Activated naive CD8-positive, alpha-beta T cell treated with anti-CD3 and anti-CD28 coated beads, Interleukin-2, amount 50 U/mL, for 16 hours (primary cell): ENCODE measurements at places on chromosomes 2 and 18.

GRCh38 chr2:219158586-219158985, 2.0 kb downstream of the NHEJ1 start:
- no peak for DNase-seq

DNA sequence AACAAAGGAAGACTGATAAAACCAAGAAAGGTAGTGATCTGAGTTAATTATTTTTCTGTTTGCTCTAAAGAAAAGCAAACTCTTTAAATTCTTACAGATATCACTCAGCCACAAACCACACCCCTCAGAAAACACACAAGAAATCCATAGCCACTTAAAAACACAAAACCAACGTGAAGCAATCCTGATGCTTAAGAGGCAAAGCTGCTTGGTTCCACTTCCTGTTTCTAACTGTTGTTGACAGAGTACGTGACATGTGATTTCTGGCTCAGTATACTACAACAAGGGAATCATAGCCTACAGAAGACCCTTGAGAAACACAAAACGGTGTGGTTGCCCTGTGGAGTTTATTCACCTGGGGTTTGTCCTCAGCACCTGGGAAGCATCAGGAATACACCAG, 240.9 kb upstream of the APCDD1 start:
- DNase-seq, result no peak

GRCh38 chr2:7281231-7282201, 364.3 kb downstream of the RNF144A start:
- DNase-seq, result no peak

GRCh38 chr18:45916302-45916701, 50.8 kb downstream of the EPG5 start:
- DNase-seq, result no peak

GRCh38 chr18:3447068-3447894, 2.7 kb upstream of the TGIF1 start:
- no peak for DNase-seq

- DNase-seq, result no peak
Measured at GRCh38 chr2:150732064-150732463, 244.6 kb upstream of the RND3 start.

DNA sequence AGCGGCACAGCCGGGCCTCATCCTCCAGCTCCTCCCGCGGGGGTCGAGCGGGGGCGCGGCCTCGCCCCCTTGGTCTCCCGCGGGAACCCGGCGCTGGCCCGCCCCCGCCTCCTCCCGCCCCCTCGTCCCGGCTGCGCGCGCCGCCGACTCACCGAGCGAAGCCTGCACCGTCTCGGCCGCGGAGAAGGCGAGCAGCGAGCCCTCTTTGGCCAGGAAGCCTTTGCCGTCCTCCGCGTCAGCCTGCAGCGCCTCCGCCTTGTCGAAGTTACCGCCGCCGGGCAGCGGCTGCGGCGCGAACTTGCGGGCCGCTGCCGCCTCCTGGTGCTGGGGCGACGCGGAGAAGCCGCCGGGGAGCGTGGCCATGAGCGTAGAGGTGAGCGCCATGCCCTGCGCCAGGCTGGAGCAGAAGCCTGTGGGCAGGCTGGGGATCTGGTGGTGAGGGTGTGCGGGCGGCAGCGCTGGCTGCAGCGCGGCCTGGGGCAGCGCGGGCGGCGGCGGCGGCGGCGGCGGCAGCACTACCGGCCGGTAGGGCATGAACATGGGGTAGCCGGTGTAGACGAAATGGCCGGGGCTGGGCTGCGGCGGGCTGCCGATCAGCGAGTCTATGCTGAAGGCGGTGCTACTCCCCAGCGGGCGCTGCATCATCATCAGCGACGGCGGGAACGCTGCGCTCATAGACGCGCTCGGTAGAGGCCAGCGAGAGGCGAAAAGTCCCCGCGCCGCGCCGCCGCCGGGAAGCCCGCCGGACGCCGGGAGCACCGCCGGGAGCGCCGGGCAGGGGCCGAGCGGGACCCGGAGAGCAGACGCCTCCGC, 683 bp downstream of the GBX2 start:
- DNase-seq, result no peak

GRCh38 chr2:127193164-127193966, 26.7 kb downstream of the CYP27C1 start:
- no peak for DNase-seq
